Activated B cell treated with CpG ODN at 0.5 μM for 24 hours (primary cell): ENCODE measurements at places on chromosomes 1 and 21.

DNA sequence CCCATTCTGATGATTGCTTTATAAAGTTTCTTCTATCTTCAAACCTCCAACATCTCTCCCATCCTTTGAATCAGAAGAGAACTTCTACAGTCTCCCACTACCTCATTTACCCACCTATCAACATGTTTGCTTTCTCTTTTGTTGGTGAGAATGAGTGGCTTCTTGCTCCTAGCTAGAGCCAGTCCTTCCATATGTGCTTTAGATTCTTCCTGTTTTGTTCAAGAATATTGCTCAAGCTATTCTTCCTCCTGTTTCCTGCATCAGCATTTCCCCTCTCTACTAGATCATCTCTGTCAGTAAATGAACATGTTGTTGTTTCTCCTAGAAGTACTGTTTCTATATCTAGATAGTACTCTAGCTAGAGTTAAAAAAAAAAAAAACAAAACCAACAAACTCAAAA, 6.3 kb downstream of the ATF6 start:
- DNase-seq = no peak

DNA sequence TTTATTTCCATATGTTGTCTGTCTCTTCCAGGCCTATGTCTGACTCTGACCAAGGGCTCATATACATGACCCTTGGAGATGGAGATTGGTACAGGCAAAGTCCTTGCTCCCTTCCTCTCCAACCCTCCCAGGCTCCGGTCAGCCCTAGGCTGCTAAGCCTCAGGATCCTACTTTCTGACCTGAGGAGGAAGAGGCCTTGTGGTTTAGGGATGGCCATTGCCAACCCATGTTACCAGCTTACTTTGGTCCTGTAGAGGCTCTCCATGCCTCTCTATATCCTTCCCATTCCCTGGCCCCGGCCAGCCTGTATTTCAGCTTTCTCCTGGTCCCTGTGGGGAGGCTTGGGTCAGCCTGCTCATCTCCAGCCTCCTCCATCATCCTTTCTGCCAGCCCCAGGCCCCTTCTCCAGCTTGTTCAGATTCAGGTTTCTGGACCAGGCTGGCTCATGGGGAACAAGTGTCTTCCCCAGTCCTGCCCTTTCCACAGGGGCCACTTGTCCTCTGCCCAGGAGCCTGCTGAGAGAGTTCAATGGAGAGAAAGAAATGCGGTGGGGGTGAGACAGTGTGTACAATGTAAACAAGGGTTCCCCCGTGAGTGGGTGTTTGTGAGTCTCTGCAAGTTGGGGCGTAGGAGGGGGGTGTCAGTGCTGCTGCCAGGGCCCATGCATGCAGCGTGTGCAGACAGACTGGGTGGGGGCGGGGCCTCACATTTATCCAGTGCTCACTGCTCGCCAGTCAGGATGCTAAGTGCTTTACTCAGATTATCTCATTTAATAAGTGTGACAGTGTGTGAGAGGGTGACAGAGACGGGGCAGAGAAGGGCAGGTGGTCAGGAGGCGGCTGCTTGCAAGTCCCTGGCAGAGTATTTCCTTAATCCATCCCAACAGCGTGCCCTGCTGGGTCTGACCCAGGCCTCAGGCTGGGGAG, 31.3 kb upstream of the FOXO6 start:
- no peak for DNase-seq

DNA sequence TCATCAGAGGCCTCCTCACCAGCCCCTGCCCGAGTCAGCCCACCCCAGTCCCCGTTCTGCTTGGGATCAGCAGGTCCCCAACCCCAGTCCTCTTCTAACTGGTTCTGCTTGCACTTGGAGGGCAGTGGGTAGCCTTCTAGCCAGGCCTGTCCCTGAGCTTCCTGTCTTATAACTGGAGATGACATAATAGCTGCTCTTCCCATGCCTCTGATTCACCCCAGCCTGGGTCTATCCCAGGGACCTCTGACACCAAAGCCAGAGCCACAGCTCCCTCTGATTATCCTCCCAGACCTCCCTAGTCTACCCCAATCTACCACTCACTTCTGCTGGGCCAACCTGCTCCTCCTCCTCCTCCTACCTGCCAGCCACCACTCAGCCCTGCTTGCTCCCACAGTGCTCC, 31.4 kb downstream of the IQGAP3 start:
- DNase-seq = no peak

DNA sequence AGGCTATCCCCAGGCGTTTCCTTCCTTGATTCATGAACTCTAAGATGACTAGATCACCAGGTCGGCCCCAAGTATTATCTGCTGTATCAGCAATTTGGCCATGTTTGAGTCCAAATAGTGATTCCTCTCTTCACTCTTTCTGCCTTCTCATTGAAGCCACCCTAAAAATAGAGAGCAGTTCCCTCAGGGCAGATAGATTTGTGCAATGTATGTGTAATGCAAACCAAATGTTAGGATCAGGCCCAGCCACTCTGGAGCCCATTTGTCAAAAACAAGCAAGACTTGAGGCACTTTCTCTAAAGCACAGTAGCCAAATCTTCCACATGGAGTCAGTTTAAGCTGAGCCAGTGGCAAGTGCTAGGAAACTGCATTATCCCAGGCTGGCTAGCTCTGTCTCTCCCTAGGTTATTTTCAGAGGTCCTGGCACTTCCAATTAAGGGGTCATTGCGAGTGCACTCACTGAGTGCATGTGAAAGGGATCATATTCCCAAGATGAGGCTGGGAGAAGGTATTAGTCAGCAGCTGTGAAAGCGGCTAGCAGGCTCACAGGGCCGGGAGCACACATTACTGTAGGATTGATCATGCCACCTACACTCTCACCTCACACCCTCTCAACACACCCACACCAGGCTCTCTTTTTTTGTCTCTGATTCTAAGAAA, 97.9 kb upstream of the RAB3GAP2 start:
- no peak for DNase-seq

DNA sequence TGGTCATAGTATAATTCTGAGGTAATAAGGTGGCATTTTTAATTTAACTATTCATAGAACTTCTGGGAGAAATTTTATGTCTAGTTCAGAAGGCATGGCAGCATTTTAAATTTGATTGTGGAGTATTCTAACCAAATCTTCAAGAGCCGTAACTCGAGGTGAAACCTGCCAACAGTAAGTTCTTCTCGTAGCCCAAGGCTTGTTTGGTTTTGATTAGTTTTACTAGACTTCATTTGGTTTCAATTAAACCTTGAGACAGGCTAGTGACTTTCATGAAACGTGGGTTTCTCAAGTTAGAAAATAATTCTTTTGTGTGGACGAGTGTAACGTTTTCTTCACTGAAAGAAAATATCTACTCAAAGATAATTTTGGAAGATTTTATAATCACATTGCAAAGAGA, 395.5 kb downstream of the USP25 start:
- no peak for DNase-seq

DNA sequence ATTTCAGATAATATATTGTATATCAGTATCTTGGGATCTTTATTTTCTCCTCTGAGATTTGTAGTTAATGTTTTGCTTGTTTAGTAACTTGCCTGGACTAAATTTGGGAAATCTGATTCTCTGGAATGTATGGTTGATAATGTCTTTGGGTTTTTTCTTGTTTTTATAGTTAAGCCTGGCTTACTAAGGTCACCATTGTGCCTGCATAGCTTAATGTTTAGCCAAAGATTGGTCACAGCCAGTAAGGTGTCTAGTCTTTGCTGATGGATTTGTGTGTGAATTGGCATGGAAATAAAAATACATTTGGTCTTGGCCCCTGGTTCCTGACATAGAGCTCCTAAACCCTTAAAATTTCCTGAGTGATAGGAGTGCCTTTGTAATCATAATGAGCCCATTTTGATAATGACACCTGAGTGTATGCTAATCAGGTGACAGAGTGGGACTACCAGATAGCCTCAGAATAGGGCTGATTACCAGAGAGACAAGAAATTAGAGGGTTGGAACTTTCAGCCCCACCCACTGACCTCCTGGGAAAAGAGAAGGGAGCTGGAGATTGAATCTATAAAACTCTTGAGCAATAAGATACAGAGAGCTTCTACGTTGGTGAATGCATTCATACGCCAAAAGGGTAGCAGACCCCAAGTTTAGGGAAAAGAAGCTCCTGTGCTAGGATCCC, 47.9 kb upstream of the NUF2 start:
- no peak for DNase-seq
